ENCODE measurements at places on chromosomes 3 and 15.
A peak's percentile ranks its signal among the peaks of the same experiment; 100 is the strongest.

DNA sequence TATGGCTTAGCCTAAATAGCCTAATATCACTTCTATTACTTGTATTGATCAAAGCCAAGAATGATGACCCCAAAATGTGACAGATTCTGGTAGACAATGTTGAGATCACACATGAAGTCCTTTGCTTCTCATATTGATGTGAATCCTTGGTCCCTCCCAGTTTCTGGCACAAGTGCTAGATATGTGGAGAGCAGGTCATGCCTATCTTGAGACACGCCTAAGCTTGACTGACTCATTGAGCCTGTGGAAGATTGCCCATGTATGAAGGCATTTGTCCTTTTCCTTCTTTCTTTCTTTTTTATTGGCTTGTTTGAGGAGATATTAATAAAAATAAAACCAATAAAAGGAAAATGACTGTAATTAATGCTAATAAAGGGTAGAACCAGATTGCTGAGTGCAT lies 54.0 kb upstream of the TMEM108 start:
- DNase-seq, result no peak

DNA sequence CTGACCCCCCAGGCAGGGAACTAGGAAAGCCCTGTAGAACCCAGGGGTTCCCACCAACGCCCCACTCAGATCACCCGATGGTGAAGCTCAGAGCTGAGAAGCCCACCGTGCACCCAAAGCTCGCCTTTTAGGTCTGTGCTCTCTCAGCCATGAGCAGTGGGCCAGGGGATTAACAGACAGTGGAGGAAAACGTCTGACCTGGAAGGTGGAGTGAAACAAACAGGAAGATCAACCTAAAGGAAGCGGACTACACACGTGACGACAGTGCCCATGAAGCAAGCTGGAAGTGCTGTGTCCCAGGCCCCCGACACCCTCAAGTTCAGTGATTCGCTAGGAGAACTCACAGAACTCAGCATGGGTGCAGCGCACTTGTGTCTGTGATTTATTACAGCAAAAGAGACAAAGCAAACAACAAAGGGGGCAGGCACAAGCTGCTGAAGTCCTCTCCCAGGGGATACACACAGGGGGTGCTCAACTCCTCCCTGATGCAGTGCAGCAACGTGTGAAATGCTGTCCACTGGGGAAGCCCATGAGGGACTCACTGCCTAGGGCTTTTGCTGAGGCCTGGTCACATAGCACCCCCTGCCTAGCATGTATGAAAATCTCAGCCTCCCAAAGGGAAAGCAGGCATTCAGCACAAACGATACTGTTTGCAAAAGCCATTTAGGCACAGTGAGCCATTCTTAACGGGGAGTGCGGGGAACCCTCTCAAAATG lies 43.5 kb downstream of the CFAP92 start:
- no peak for DNase-seq

- DNase-seq, result no peak
Observed at GRCh38 chr3:39467394-39468107, at the start of gene MOBP. Gene MOBP, plus strand, starts transcription at chr3:39467680. Its CDS starts 34,390 bp downstream, at chr3:39502070.

- no peak for DNase-seq
Observed at GRCh38 chr15:40275523-40275922, 7.3 kb downstream of the ANKRD63 start.

GRCh38 chr3:136804813-136805212 lies 14.1 kb upstream of the SLC35G2 start:
- DNase-seq, result no peak

GRCh38 chr3:51953445-51953844 lies 1.7 kb upstream of the GPR62 start:
- peak; percentile 49 for DNase-seq

- no peak for DNase-seq
Observed at GRCh38 chr3:114351123-114351821, 57.4 kb downstream of the TIGIT start.

DNA sequence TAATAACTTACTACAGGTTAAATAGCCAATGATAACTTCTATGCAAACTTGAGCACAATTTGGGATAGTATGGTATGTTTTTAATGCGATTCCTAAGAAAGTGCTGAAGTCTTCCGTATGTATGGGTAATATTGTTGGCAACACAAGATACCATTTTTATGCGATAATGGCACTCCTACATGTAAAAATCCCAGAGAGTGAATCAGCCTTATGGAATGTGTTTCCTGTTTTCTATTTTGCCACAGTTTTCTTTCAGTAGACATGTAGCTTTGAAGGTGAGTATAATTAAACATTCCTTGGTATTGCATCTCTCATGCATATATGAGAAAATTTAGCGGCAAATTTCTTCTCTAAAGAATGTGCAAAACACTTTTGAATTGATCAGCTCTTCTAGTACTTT lies 396.8 kb upstream of the AZI2 start:
- no peak for DNase-seq

DNA sequence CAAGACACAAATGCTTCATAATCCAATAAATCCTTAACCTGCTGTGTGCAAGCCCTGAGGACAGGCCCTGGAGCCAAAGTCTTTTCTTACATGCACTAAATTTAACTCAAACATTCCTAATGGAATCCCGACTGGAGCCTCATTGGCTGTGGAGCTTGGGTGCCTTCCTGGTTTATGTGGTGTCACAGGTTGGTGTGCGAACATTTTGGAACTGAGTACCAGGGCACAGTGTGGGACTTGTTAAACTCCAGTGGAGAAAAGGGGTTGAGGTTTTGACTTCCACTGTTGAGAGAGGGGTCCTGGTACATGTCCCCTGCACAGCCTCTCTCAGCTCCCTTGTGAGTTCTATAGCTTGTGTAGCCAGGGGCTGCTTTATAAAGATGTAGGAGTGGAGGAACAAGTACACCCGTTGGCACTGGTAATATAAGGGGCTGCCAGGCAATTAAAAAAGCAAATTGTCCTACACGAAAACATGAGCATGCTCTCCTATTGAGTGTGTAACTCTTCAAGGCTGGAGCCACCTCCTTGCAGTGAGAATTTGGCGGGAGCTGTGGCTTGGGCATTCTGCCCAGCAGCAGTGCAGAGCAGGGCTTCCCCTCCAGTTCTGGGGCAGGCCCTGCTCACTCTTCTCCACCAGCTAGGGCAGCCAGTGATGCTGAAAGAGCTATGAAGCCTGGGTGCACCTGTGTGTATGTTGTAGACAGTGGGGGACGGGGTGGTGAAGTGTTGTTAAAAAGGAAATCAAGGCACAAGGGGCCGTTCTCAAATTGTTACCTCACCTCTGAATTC lies 218.1 kb downstream of the CLSTN2 start:
- DNase-seq, result no peak

- no peak for DNase-seq
Observed at GRCh38 chr3:139110072-139110830, 65.6 kb upstream of the PRR23C start.

GRCh38 chr3:143810166-143810952 lies 37.9 kb downstream of the SLC9A9 start:
- no peak for DNase-seq

DNA sequence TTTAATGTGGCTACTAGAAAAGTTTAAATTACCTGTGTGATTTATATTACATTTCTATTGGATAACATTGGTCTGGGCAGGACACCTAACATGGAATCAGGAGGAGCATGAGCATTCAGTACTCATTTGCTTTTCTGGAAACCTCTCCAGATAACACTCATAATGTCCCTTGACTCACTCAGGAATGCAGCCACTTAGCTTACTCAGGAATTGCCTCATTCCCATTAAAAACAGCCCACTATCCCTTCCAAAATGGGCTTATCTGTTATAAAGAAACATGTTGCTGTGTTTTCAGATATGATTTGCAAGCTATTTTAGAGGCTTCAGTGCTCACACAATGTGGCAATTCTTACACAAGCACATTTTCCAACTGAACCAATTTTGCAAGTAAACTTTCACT lies 17.1 kb downstream of the GBE1 start:
- peak; percentile 77 for DNase-seq

DNA sequence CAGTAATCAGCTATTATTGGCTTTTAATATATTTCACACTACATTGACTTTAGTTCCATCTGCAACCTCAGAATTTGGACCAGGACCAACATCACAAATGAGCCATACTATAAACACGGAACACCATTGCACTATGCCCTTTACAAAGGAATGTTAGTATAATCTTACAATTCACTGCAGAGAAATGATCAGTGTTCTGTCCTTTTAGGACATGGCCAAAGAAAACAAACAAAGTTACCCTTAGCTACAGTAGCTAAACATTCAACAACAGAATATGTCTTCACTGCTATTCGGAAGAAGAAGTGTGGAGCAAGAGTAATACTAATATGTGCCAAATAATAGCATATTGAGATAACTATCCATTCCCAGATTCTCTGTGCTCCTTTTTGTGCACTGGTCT lies 90.4 kb downstream of the NAALADL2 start:
- DNase-seq, result peak; percentile 77

DNA sequence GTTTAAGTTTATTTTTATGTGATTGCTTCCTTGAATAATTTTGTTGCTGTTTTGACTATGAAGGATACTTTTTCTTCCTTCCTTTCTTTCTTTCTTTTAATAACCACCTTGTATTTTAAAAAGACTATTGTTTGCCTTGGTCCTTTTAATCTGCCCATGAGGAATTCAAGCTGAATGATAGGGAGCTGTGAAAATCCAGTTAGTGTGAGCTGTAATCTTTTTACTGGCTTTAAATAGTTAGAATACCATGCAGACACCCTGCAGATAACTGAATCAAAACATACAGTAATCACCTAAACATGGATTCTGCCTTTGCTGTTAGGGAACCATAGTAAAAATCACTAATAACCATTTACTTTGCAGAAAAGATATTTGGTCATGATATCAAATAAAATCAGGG lies 110.7 kb downstream of the RSRC1 start:
- no peak for DNase-seq

- DNase-seq, result no peak
Observed at GRCh38 chr3:13714251-13714916, 165.5 kb downstream of the FBLN2 start.

GRCh38 chr3:8619548-8619947 lies 25.1 kb downstream of the SSUH2 start:
- peak; percentile 62 for DNase-seq

GRCh38 chr15:80578871-80579270 lies 116.2 kb upstream of the ABHD17C start:
- no peak for DNase-seq

DNA sequence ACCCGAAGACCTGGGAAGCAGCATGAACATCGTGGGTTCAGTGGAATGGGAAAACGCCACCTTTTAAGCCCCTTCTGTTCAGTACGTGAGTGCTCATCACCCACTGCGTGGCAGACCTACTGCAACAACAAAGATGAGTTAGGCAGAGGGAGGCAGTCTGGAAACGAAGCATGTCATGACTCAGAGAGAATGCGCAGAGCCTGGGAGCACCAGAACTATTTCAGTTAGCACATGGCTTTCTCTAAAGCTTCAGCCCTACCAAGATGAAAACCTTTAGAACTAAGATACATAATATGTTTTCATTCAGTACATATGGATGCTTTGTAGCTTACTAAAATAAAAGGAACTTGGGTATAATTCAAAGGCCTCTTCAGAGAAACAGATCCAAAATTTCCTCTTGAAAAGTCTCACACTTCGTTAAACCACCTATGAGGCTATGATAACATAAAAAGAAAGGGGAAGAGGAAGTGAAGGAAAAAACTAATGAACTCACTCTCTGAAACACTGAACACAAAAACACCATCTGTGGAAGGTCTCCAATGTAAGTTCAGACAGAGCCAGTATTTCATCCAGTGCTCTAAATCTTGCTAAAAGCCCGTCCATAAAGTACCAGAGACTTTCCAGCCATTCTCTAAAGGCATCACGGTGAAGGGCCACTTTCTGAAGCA lies 140.1 kb downstream of the OCA2 start:
- DNase-seq, result no peak

- DNase-seq, result no peak
Observed at GRCh38 chr3:50238549-50239026, 2.6 kb downstream of the GNAI2 start.

DNA sequence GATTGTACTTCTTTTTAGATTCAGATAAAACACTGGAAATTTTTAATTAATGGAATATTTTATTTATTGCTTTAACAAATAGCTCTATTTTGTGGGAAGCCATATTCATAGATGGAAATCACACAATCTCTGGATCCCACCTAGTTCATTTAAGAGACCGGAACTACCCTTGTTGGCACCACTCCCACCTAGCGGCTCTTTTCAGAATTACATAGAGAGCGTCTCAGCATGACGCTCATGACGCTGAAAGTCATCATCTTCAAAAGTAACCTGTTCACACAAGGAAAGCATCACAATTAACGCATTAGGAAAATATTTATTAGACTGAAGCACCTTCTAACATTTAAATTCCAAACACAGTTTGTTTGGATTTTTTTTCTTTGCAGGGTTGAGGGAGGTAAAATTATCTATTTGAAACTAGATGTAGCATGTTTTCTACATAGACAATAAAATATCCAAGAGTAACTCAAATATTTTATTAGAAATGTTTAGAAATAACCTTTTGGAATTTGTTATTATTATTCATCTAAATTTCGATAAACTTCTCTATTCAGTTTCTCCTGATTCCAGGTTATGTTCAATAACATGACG lies 214.9 kb upstream of the ARRDC4 start:
- no peak for DNase-seq

DNA sequence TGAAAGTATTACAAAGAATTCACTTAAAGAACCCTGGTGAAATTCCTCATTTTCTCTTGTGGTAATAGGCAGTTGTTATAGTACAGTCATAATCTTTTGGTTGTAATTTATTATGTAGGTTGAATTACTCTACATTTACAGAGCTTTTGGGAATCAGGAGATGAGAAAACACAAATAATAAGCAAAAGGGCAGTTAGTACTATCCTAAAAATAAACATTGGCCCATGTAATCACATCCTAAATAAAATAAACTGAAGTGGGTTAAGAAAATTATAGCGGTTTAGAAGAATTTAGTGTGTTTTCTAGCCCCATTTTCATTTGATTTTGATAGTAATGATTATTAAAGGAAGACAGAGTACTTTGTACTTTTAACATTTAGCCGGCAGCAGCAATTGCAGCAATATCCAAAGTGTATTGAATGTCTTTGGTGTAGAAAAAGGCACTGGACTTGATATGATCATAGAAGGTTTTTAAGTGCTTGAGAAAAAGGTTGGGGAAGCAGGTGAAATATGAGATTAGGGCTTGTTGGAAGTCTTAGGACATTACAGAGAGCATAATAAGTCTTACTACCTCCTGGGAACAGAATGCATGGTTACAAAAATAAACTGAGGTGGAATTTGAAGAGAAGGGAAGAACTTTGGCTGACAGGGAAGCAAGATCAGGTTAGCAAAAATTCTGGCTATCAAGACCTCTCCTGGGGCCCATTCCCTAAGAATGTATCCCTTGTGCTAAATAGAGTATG lies 79.9 kb downstream of the MBNL1 start:
- no peak for DNase-seq

DNA sequence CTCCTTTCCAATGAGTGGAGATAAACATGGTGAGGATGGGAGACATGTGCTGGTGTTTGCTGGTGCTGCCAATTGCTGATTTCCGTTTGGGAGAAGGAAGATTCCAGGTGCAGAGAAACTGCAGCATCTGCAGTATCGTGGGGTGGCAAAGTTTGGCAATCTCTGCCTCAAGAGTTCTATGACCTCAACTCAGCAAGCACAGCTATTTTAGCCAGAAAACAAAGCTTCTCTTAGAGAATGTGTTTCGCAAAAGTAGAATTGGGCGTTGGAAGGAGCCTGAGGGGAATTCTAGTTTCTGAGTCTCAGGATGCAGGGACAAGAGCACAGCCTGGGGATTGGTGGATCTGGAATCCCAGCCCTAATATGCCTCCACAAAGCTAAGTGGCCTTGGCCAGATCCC lies 18.2 kb upstream of the SHC4 start:
- no peak for DNase-seq

- no peak for DNase-seq
Observed at GRCh38 chr15:84914909-84915605, 30.6 kb downstream of the SLC28A1 start.

GRCh38 chr3:197026481-197026866 lies 3.1 kb downstream of the MELTF start:
- no peak for DNase-seq

GRCh38 chr15:64017082-64017588 lies 29.1 kb downstream of the DAPK2 start:
- no peak for DNase-seq

Data from AG04450 (cell line).